ENCODE measurements at places on chromosomes 16 and 17. TPM values are rescaled to one million over a fixed set of nuclear protein-coding genes. Genes with fewer than 3 reads are reported as not detected.

DNA sequence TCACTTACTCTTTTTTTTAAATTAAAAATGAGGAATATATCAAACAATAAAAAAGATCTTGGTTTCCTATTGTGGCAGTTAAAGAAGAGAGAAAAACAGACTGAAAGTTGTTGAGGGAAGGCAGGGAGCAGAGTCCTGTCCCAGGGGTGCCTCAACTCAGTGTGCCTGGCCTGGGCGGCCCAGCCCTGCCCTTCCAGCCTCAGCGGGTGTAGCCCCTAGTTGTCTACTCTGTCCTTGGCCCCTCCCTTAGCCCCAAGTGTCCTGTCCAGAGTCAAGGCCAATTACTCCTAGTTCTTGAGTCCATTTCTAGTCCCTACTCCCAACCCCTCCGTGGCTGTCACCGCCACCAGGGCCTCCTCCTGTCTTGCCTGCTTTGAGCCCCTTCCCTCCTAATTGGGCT lies 52.5 kb downstream of the SMPD3 start:
- peak; percentile 30 for DNase-seq

GRCh38 chr16:55323637-55324271 lies at the start of gene IRX6:
IRX6 (plus strand) TSS chr16:55324203; CDS start chr16:55325092, 889 bp downstream.
- peak; percentile 20 for DNase-seq

GRCh38 chr17:70912716-70913485 lies 743.6 kb downstream of the KCNJ2 start:
- no peak for DNase-seq

DNA sequence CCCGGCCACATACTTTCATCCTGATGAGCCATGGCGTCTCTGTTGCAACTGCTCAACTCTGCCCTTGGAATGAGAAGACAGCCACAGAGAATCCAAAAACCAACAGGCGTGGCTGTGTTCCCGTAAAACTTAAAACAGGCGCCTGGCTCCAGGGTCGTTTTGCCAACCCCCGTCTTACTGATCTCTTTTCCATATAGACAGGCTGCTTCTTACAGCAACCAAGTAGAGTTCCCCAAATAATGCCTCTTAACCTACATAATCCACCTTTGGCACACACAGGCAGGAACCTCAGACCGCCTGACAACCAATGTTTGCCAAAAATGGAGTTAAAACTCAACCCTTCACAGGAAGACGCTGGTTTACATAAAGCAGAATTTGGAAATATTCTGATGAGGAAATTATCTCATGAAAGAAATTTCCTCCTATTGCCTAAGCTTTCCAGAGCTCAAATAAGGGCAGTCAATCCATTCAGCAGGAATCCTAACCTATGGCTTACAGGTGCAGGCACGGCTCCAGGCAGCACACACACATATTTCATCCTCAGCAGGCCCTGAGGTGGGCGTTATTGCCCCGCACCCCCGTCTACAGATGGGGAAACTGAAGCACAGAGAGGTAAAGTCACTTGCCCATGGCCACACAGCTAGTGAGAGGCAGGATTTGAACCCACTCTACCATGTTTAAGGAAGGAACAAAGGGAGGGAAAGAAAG lies 35.8 kb downstream of the LITAF start:
- DNase-seq: no peak

DNA sequence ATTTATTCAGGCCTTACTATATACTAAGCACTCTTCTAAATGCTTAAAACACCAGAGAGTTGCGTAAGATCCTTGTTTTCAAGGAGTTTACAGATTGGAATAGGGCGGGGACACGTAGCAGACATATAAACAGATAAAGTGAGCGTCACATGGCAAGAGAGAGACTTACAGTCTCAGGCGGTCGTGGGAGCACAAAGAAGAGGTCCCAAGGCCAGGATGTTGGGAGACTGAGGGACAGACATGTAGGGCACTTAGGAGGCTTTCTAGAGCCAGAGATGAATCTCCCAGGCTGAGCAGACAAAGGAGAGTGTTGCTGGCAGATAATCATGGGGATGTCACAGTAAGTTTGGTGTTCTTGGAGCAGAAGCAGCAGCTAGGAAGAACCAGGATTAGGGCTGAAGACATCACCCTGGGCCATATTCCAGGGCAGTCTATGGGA lies 119.1 kb upstream of the ANKFN1 start:
- no peak for DNase-seq

DNA sequence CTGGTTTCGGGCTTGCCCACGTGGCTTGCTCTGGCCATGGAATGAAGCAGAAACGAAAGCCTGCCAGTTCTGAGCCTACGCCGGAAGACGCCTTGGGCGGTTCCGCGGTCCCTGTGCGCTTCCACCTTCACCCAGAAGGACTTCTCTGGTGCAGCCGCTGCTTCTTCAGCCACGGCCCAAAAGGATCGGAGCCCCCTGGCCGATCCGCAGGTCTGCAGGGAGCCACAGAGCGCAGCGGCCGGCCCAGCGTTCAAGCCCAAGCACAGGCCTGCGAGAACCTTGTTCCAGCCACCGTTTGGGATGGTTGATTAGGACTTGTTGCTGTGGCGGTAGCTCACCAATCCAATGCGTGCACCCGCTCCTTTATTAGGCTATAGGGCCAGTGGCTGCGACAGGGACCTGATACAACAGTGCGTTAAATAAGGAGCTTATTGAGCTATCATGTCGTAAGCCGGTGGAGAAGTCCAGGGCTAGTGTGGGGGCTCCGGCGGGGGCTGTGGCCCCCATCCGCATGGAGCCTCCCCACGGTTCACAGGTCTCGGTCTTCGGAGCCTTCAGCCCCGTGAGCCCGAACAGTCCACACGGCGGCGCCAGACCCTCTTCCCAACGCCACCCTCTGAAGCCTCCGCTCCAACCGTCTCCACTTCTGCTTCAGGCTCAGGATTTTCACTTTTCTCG lies 10.2 kb upstream of the MPP2 start:
- DNase-seq: no peak

DNA sequence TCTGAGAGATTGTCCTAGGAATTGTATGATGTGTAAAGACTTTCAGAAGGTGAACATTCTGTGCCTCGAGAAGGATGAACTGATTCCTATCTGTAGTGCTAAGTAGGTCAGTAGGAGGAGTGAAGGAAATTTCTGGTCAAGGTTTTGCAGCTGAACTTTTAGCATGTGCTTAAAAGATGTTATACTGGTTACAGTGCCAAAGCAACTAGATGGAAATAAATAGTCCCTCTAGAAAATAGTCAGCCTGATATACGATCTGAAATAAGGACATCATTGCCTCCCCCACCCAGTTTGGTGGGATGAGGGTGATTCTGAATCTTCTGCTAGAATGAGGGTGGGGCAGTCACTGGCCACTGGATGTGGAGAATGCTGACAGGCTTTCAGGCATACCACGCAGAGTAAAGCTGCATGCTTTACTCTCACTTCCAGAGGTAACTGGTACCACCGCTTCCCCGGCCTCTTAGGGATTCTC lies 57.2 kb upstream of the VPS4A start:
- no peak for DNase-seq

DNA sequence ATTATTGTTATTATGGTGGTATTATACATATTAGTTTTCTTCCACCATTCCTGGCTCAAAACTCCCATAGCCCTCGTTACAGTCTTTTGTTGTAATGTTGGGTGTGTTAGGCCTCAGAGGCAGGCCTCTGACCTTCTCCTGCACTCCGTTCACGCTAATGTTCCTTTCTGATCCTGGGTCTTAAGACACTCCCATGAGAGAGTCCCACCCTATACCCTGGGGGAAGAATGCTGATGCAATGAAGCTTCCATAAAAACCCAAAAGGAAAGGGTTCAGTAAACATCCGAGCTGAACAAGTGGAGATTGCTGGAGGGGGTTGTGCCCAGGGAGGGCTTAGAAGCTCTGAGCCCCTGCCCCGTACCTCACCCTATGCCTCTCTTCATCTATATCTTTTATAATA lies 141.3 kb upstream of the NETO2 start:
- no peak for DNase-seq

DNA sequence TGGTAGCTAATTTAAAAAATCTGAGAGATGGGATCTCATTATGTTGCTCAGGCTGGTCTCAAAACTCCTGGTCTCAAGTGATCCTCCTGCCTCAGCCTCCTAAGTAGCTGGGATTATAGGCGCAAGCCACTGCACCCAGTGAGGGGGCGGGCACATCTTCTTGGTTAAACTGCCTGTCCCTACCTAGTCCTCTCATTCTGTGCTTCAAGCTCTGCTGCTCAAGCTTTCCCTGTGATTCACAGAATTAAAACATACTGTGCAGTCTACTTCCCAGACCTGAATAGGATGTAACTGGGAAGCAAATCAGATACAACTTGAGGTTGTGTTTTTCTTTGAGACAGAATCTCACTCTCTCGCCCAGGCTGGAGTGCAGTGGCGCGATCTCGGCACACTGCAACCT lies 2.3 kb downstream of the MRPL38 start:
- no peak for DNase-seq

Gene ACSM2A
- total RNA-seq: 532 TPM

Gene MT1G
- 490 TPM for total RNA-seq

Gene TMEM92
- 7.9 TPM for total RNA-seq

Gene C16orf54
- total RNA-seq: 0.40 TPM

Gene NXPH3
- not detected for total RNA-seq

Gene AGRP
- not detected for total RNA-seq

Gene KCNG4
- not detected for total RNA-seq

Gene CCL16
- total RNA-seq: 39.9 TPM

Gene PDILT
- total RNA-seq: not detected
